SK-N-SH (cell line): ENCODE measurements at places on chromosomes 11 and 22.

DNA sequence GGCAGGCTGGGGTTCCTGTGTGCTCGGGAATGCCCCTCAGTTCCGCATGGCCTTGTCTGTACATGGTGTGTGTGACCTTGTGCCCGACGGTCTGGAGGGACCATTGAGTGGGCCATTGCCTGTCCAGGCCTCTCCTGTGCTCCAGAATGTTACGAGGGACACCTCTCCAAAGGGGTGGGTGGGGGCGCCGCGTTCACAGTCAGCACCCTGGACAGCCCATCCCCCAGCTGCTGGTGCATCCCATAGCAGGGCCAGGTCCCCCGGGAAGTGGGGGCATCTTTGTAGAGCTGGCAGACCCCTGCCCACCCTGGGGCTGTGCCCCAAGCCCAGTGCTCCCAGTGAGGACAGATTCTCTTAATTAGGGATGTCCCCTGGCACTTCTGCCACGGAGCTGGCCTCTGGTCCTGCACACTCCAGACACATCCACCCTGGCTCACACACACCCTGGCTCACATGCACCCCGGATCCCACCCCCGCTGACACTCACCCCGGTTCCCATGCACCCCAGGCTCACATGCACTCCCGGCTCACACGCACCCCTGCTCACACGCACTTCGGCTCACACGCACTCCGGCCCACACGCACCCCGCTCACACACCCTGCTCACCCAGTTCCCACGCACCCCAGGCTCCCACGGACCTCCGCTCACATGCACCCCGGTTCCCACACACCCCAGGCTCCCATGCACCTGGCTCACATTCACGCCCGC, 15.6 kb downstream of the TSPAN4 start:
- no peak for DNase-seq

- no peak for DNase-seq
These were observed 482.0 kb downstream of the KCNA4 start for GRCh38 chr11:29534836-29535235.

- no peak for DNase-seq
These were observed 548.3 kb downstream of the MIAT start for GRCh38 chr22:27205492-27206373.

DNA sequence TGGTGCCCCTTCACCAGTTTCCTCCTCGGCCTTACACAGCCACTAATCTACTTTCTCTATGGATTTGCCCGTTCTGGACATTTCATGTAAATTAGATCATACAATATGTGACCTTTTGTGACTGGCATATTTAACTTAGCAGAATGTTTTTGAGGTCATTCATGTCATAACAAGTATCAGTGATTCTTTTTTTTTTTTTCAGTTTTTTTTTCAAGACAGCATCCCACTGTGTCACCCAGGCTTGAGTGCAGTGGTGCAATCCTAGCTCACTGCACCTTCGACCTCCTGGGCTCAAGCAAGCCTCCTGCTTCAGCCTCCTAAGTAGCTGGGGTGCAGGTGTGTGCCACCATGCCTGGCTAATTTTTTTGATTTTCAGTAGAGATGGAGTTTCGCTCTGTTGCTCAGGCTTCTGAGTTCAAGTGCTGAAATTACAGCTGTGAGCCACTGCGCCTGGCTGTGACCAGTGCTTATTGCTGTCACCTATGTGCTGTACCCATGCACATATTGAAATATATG, 22.7 kb downstream of the KIAA1671 start:
- DNase-seq = no peak

DNA sequence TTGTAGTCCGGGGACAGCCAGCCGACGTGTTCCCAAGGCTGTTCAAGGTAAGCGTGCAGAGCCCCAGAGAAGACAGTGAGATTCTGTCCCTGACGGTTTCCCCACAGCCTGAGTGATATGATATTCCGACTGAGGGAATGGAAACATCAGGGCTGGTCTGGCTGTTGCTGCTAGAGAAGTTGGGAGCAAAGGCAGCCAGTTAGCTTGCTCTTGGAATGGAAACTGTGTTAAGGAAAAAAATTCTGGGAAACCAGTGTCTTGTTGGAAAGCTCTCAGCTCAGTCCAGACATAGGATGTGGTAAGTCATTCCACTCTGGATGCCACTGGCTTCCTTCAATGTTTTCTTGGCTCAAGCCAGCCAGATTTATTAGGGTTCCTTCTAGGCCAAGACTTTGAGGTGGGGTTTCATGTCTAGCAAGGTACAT, 8.8 kb downstream of the CRY2 start:
- no peak for DNase-seq

- no peak for DNase-seq
These were observed 921 bp upstream of the NUCB2 start for GRCh38 chr11:17275400-17276235.

DNA sequence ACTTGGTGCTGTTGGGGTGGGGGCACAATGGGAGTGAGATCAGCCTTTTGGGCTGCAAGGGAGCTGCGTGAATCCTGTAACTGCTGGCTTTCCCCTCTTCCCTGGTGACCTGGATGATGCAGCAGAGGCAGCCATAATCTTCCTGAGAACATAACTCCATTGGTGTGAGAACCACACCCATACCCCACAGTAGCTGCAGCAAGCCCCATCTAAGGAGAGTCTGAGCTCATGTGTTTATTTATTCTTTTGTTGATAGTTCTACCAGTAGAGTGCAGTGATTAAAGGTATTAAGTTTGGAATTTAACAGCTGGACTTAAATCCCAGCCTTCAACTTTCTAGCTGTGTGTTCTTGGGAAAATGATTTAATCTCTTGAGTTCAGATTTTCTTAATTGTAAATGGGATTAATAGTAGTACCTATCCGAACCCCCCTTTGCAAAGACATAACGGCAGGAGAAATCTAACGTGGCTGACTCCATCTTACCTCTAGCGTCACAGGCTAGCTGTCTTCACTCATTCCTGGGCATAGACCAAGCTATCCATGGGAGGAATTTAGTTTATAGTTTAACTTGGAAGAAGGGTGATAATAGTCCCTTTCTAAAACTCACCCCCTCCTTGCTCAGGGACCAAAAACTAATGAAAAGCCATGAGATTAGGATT, 385.0 kb upstream of the DDI1 start:
- no peak for DNase-seq

GRCh38 chr11:102727890-102728289, 3.1 kb upstream of the MMP8 start:
- DNase-seq = no peak

GRCh38 chr22:29217827-29218757, 12.4 kb downstream of the EMID1 start:
- DNase-seq = peak; percentile 25

- no peak for DNase-seq
These were observed 306.1 kb downstream of the C11orf87 start for GRCh38 chr11:109728056-109728455.

DNA sequence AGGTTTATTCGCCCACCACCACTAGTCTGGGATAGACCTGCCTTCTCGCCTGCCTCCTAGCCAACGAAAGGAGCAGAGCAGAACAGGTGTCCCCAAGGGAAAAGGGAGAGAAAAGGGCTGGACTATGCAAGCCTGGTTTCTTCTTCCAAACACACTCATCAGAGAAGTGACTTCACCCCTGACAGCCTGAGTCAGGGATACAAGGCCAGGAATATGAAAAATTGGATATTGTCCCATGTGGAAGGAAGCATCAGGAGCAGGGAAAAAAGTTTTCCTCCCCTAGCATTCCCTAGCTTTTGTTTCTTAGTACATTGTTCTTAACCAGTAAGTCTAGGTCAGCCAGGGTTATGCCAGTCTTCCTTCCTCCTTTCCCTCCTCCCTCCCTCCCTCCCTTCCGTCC, 56.9 kb upstream of the TNRC6B start:
- DNase-seq = no peak

GRCh38 chr11:38721586-38722315, 2123.7 kb upstream of the RAG2 start:
- DNase-seq = no peak

DNA sequence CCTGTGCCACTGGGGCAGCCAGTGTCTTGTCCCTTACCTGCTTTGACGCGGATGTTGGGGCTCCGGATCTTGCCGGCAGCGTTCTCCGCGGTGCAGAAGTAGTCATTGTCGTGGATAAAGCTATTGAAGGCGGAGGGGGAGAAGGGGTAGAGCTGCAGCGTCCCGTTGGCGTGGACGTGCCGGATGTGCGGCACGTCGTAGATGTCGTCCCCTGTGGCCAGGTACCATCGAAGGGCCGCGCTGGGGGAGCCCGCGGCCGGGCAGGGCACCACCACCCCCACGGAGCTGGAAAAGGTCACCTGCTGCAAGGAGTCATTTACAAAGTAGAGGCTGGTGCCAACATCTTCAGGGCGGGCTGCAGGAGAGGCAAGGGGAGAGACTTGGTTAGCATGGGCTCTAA, 16.6 kb downstream of the DSCAML1 start:
- no peak for DNase-seq

GRCh38 chr11:118749429-118749828, 41.5 kb downstream of the DDX6 start:
- no peak for DNase-seq

- DNase-seq = no peak
These were observed 9.4 kb downstream of the PCF11 start for GRCh38 chr11:83166193-83166866.

DNA sequence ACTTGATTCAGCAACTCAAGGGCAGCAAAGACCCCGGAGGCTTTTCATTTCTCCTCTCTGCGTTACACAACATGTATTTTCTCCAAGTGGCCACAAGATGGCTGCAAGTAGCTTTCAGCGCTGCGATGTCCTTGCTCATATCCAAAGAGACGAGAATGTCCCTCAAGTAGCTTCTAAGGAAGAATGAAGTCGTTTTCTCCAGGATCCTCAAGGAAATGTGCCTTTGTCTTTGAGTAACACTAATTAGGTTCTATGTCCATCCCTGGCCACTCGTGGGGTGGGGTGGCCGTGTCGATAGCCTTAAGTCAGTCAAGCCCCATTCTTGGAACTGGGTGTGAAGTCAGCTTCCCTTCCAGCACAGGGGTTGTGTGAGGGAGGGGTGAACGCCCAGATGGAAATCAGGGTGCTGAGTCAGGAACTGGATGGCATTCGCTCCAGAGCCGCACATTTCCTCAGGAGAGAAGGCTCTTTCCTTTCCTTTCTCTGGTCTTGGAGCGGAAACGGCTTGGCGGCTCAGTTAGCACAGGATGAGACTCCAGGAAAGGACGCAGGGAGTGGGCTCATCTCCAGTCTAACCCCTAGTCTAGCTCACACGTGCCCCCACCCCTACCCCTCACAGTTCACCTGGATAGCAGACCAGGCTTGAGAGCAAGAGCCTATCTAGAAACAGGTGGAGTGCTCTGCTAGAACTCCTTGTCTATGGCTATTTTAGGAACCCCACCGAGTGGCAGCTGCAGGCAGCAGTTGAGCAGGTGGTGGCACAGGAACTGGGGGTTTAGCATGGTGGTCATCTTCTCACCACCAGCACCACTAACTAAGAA, 44.3 kb downstream of the NNMT start:
- DNase-seq = peak; percentile 39

DNA sequence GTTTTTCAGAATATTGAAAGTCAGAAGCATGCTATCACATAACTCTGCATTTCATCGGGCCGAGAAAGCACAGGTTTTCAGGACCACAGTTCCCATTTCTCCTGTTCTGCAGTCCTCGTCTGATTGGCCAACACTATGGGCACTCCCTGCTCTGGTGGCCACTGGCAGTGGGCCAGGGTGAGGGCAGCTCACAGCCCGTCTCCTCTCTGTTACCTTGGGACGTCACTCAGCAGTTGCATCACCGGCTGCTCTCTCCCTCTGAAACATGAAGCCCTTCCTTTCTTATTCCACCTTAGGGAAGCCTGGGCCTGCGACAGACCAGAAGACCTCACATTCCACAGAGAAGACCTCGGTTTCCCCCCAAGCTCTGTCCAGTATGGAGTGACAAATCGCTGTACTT, 11.4 kb upstream of the MICAL3 start:
- DNase-seq = peak; percentile 47

GRCh38 chr11:44854086-44854485, 96.6 kb downstream of the TP53I11 start:
- no peak for DNase-seq

DNA sequence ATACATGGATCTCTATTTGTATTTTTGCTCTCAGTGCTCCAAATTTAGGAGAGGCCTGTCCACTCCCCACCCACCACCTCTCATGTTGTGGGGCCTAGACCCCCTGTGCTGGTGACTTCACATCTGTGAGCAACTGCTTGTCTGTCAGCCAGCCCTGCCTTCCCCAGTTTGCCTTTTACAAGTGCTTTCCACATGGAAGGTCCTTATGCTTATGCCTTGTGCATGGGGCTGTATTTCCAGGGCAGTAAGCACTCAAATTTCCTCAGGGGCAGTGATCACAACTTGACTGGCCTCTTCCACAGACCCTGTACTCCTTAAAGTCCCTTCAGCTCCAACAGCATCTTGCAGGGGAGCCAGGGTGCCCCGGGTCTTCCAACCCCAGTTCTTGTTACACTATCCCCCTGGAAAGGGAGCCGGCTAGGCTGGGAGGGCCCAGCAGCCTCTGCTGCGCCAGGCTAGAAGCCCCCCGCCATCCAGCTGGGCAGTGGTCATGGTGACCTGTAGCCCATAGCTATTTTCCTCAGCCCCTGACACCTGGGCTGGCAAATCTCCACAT, 29.9 kb downstream of the GDPD5 start:
- no peak for DNase-seq

DNA sequence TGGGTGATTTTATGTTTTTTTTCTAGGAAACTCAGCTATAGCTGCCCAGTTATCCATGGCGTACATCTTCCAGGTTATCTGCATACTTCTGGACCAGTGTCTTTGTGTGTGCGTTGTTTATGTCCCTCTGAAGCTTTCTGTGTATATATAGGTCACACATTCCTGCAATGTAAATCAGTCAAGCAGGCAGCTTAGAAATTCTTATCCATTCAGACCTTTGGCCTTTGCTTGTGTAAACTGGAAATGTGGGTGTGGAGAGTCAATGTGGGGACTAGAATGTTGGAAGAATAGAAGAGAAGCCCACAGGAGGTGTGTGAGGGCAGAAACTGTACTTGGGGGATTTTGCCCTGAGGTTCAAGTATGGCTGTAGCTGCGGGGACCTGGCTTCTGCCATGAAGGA, 51.7 kb downstream of the BARX2 start:
- no peak for DNase-seq

DNA sequence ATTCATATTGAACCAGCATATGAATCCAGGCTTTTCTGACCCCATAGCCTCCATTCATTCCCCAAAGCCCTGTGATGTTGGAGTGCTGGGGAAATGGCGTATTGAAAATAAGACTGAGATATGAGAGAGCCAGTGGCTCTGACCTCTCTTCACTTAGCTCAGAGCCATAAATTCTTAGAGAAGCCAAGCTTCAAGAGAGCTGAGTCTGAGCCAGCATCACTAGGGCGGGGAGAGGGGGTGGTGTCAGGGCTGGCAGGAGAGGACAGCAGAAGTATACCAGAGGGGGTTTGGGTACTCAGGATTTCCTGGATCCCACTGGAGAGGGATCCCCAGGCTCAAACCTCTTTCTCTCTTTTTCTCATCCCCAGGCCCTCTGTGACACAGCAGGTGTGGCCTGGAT, 16.7 kb upstream of the MOGAT2 start:
- DNase-seq = no peak

- DNase-seq = peak; percentile 61
These were observed 165.1 kb downstream of the CEP164 start for GRCh38 chr11:117492578-117493251.

GRCh38 chr11:76663912-76664440, 6.6 kb downstream of the LRRC32 start:
- peak; percentile 14 for DNase-seq
